ENCODE measurements at places on chromosomes 3 and 15.

DNA sequence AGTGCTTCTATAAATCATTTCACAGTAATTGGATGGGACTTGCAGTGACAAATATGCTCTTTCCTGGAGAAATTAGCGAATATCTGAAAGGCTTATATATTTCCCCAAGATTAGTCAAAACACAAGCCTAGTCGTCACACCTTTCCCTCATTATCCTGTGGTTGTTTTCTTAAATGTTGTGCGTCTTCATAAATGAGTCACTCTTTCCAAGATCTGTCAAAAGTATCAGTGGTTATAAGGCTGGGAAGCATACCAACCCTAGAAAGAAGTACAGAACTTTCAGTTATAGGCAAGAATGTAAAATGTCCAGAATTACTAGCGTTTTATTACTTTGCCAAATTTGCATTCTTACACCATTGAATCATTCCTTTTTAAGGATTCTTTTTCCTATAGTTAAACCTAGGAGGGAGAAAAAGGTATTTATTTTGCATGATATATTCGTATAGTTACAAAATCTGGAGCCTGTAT is 33.6 kb downstream of the TMEM212 start:
- DNase-seq, result no peak

GRCh38 chr3:35965908-35966307 is 326.6 kb downstream of the ARPP21 start:
- DNase-seq, result peak; percentile 7

DNA sequence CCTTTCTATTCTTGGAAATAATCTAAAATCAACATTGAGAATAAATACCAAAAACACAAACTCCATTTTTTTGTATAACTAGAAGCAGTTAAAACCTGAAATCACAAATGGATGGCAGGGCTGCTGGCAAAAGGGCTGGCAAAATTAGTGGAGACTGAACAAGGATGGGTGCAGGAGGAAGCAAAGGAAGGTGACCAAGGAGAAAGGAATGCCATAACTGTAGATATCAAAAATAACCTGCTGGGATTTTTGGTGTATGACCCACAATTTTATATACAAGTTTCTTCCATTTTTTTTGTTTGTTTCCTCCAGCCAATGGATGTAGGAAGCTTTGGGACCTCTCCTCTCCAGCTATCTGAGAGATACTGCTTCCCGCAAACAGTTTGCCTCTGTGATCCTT is 12.7 kb downstream of the CFAP44 start:
- DNase-seq, result no peak

DNA sequence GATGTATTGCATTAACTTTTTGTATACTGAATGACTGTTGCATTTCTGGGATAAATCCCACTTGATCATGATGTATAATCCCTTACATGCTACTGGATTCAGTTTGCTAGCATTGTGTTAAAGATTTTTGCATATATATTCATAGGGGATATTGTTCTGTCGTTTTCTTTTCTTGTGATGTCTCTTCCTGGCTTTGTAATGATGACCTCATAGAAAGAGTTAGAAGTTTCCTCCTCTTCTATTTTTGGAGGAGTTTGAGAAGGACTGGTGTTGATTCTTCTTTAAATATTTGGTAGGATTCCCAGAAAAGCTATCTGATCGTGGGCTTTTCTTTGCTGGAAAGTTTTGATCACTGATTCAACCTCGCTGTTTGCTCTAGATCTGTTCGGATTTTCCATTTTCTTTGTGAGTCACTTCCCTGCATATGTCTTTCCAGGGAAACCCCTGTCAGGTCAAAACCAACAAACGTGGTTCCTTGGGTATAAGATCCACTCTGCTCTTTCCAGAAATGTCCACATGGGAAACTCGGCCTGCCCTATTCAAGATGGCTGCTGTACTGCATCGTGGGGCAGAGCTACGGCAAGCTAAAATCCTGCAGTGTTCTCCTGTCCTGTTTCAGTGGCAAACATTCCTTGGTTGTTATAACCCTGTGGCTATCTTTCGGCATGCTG is 120.4 kb downstream of the GABRG3 start:
- no peak for DNase-seq

- DNase-seq, result no peak
Measured at GRCh38 chr3:123533554-123534159, 51.2 kb downstream of the HACD2 start.

Measured in Calu3 (cell line).